ENCODE measurements at places on chromosomes 5 and 9.

- DNase-seq = no peak
These were observed 267.3 kb downstream of the EFNA5 start for GRCh38 chr5:107403228-107403953.

- DNase-seq = no peak
These were observed 325.7 kb downstream of the SLF1 start for GRCh38 chr5:94944160-94944559.

DNA sequence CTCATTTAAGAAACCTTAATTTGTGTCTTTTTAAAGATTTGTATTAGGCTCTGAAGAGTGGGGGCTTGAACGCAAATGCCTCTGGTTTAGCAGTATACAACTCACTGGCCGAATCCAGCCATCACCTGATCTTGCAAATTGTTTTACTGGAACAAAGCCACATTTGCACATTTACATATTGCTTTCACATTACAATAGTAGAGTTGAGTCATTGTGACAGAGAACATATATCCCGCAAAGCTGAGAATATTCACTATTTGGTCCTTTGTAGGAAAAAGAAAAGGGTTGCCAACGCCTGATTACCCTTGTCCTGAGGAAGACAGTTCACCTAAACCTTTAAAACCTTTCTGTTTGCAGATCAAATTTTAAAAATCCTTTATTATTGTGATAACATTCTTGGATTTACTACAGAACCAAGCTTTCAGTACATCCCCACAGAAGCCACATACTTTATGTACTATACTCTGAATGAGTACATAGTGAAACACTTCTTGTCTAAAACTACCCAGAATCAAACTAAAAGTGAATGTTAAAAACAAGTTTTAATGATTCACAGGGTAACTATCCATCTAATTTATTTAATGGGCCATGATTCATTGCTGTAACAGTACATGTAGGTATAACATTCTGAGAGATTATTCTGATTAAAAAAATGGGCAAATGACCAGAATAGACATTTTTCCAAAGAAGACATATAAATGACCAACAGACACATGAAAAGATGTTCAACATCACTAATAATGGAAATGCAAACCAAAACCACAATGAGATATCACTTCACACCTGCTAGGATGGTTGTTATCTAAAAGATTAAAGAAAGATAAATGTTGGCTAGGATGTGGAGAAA lies 161.0 kb downstream of the SLC25A46 start:
- DNase-seq = peak; percentile 11

DNA sequence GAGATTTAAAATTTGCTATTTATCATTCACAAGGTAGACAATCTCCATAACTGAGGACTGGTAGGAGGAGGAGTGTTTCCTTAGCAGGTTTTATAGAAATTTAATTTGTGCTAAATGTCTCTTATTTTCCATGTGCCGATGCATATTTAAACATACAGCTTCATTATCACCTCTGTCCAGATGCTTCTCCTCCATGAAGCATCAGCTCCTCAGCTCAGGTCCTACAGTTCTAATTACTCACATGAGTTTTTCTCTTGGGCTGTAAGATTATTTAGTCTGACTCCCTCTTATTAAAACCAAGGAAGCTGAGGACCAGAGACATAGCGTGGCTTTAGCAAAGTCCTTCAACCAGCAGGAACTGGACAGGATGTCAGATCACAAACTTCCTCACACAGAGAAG lies 300.2 kb upstream of the PANK3 start:
- no peak for DNase-seq

DNA sequence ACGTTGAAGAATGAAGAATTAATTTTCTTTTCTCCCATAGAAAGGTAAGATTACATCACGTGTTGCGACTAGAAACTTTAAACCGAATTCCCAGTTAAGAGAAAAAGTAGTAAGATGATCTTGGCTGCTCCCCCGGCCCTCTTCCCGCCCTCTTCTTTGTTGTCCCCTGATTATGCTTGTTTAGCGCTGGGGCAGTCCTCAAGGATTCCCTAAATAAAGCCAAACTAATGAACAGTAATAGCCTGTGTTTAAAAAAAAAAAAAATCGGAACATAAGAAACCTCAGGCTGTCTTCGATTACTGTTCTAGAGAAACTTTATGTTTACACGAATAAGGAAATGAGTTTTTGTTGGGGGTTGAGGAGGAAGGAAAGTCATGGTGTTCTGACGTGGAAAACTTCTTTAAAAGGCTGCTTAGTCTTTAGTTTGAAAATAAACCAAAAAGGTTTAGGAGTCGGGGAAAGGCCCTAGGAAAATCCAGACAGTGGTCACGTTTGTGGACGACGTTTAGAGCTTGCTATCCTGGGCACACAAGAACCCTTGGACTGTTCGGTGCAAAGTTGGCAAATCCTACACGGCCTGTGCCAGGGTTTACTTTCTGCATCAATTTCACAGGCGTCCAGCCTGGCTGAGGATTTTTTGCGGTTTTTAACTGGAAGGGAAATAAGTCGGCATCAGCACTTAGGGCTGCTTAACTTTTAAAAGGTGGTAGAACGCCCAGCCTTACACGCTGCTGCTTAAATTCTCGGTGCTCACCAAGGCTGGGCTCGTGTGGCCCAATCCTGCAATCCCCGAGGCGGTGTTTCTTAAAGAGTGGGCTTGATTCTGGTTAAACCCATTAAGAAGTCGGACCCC lies 1.1 kb upstream of the MAT2B start:
- no peak for DNase-seq

DNA sequence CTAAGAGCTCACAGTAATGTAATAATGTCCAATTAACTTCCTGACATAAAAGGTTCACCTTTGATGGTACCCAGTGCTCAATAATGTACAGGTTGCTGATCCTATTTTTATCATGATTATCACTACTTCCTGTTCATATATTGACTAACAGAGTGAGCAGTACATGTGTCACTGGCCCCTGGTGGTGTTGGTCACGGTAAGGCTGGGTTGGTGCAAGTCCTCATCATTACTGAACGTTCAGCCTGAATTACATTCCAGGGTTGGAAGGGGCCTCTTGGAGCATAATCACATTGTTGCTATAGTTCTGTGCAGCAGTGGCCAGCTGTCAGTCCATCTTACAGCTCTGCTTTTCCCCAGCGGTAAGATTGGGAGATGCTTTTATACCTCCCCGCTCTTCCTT lies 24.2 kb upstream of the CKMT2 start:
- DNase-seq = no peak

DNA sequence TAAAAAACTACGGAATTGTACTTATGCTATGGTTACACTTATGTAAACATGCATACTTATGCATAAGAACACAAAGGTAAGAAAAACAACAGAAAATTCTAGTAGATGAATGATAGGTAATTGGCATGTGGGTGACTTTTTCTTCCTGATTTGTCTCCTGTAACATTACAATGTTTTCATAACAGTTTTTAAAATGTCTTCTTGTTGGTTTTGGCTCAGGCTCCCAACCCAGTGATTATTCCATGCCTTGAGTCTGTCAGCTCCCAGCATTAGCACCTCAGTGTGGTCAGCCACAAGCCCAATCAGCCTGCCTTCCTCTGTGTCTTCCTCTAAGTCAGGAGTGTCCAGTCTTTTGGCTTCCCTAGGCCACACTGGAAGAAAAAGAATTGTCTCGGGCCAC lies 7.9 kb upstream of the FOXE1 start:
- DNase-seq = no peak

DNA sequence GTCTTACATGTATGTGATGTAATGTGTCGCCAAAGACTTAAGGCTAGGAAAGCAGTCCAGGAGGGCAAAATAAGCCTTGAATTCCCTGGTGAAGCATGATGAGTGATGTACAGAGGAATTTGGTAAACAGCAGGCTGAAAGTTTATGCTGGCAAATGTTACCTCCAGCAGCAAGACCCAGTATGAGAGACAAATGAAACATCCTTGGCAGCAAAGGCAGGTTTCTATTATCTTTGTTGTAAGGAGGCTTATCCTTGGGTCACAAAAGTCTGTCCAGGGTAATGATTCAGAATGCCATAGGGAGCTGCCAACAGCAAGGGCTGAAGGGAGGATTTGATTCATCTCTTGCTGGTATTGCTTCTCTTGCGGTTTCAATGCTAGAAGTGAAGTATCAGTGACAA lies 75.9 kb upstream of the HTR4 start:
- DNase-seq = no peak

DNA sequence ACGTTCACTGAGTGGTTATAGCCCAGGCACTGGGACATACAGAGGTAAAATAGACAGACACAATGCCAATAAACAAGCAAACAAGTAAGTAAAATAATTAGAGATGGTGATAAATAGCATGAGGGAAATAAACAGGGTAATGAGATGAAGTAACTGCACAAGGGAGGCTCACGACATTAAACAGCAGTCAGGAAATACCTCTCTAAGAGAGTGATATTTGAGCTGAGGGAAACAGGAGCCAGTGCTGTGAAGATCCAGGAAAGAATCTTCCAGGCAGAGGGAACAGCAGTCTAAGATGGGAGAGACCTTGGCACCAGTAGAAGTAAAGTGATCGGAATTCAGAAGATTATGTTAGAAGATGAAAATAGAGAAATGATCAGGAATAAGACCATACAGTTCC lies 279.4 kb downstream of the HINT1 start:
- DNase-seq = no peak

DNA sequence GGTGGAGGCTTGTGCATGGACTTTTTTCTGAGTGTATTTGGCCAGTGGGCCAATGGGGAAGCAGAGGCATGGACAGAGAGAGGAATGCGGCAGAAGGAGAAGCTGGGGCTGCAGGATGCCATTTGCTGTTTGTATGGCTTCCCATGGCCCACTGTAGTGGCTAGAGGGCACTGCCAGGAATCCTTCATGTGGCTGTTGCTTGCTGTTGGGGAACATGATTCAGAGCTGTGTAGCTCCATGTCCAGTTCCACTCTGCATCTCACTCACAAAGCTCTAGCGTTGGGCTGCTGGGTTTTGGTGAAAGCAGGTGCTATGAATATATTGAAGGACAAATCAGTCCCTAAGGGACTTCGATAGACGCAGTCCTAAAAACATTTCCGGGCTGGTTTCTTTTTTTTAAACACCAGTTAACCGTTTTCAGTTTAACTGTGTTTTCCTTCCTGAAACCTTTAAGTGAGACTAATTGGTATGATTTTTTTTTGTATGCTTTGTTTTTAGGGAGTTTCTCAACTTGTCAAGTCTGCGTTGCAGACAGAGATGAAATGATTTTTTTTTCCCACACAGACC lies 51.3 kb downstream of the SLC22A5 start:
- peak; percentile 59 for DNase-seq

GRCh38 chr9:13013991-13014883 lies 239.4 kb downstream of the LURAP1L start:
- no peak for DNase-seq

DNA sequence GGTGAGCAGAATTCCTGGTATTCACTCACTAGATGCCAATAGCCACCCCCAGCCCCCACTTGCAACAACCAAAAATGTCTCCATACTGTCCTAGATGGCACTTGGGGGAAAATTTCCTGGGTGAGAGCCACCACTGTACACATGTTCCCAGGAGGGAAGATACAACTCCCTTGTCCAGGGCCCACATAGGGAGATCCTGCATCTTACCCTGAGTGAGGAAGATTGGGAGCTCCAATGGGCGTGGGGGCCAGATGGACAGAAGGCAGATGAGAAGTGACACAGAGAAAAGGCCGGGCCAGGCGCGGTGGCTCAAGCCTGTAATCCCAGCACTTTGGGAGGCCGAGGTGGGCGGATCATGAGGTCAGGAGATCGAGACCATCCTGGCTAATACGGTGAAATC lies 12.3 kb upstream of the IPPK start:
- DNase-seq = no peak

GRCh38 chr9:126549246-126550006 lies 64.3 kb upstream of the LMX1B start:
- DNase-seq = peak; percentile 17

DNA sequence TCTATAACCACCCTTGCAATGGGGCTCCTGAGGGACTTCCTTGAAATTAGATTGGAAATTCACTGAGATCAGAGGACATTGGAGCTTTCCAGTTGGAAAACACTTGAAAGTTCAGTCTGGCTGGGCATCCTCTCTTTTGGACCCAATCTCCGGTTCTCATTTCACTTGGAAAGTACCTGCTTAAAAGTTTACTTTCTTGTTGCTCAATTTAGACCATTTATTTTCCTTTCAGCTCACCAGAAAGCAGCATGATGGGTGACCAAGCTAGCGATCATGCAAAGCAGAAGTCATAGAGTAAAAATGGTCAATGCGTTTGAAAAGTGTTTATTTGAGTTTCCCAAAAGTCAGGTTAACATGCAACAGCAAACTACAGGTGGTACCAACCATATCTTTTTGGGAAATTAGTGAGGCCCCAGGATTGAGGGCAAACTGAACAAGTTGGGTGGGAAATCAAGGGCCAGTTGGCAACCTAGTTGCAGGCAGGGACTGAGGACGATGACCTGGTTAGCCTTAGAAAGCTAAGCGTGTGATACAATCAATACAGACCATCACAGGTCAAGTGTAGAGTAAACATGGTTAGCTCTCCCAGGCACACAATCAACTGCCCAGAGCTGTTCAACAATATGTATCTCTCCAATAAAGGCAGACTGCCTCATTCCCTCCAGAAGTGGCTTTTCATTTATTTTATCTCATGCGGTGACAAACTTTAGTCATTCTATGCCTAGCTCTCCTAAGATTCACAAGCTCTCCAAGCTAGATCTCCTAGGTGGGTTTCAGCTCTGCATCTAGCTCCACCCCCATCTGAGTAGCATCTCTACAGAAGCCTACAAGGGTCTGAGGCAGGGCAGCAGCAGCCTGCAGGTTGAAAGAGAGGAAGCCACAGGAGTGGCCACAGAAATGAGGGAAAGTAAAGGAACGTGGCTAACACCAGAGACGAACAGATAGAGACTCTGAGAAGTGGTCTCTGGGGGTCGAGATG lies 136.9 kb downstream of the UGCG start:
- DNase-seq = no peak

DNA sequence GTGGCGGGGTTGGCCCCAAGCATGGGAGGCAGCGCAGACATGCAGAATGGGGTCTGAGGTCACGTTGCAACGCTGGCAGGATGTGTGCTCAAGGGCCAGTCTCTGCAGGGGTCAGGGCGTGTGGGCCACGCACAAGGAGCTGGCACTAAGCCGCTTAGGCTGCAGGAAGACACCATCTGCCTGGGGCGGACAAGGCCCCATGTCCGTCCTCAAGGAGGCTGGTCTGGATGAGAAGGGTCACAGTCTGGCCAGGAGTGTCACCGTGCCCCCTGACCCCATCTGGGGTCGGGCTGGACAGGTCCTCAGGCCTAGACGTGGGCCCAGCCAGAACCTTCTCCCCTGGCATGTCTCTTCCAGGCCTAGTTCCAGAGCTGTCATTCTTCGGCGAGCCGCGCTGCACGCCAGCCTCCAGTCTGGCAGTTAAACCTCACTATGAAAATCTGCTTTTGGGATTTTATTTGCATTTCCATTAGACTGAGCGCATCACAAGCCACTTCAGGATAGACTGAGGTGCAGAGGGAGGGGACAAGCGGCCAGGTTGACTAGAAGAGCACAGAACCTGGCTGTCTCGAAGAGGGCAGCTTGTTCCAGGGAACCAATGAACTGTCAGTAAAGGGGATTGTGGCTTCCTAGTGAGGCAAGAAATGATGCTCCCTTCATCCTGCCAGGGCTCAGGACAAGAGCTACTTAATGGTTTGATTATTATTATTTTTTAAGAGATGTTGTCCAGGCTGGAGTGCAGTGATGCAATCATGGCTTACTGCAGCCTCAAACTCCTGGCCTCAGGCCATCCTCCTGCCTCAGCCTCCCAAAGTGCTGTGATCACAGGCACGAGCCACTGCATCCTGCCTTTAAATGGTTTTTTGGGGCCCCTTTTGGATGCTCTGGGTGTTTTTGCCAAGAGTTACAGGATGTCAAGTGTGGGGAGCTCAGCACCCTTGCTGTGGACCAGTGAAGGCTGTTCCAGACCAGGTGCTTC lies 4.3 kb downstream of the BRD3OS start:
- no peak for DNase-seq
